Foreskin keratinocyte (primary cell): ENCODE measurements at places on chromosomes 12 and 14.

- no peak for DNase-seq
Measured at GRCh38 chr14:101475456-101476257, 85.6 kb upstream of the DIO3 start.

DNA sequence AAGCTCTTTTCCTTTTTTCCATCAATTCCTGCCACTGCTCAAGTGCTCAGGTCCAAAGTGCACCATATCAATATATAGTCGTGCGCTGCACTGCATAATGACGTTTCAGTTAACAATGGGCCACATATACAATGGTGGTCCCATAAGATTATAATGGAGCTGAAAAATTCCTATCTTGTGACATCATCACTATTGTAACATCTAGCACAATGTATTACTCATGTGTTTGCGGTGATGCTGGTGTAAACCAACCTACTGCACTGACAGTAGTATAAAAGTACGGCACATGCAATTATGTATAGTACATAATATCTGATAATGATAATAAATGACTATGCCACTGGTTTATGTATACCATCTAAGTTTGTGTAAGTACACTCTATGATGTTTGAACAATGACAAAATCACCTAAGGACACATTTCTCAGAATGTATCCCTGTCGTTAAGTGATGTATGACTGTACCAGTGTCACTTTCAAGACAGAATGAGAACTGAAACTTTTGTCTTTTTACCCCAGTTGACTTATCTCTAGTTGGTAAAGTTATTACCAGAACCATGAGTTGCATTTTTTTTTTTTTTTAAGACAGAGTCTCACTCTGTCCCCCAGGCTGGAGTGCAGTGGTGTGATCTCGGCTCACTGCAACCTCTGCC lies 53.7 kb upstream of the INSM2 start:
- peak; percentile 14 for DNase-seq

DNA sequence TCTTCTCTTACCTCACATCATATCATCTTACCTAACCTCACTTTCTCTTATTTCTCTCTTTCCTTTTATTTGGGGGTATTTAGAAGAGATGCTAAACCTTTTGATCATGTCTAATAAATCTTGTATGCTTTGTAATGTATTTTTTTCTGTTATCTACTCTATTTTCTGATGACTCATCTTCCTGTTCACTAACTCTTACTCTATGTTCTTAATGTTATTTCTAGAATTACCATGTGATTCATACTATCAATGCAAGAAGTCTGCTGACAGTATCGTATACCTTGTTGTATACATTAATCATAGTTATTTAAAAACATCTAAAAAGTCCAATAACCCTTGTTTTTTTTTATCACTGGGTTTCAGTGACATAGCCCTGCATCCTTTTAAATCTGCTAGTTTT lies 62.3 kb downstream of the MGAT4C start:
- peak; percentile 65 for DNase-seq

- peak; percentile 35 for DNase-seq
Measured at GRCh38 chr12:106522708-106523107, 60.1 kb upstream of the RFX4 start.

GRCh38 chr12:14416658-14417057 lies 51.2 kb downstream of the ATF7IP start:
- peak; percentile 50 for DNase-seq

- DNase-seq, result no peak
Measured at GRCh38 chr12:12654691-12655460, 41.1 kb downstream of the GPR19 start.

GRCh38 chr12:32365473-32366064 lies 33.8 kb upstream of the FGD4 start:
- peak; percentile 75 for DNase-seq
